Motor neuron (in vitro differentiated cells): ENCODE measurements at places on chromosomes 12 and 14.
A peak's percentile ranks its signal among the peaks of the same experiment; 100 is the strongest.

- no peak for ATAC-seq
Measured at GRCh38 chr12:95124106-95124505, 50.7 kb upstream of the NR2C1 start.

DNA sequence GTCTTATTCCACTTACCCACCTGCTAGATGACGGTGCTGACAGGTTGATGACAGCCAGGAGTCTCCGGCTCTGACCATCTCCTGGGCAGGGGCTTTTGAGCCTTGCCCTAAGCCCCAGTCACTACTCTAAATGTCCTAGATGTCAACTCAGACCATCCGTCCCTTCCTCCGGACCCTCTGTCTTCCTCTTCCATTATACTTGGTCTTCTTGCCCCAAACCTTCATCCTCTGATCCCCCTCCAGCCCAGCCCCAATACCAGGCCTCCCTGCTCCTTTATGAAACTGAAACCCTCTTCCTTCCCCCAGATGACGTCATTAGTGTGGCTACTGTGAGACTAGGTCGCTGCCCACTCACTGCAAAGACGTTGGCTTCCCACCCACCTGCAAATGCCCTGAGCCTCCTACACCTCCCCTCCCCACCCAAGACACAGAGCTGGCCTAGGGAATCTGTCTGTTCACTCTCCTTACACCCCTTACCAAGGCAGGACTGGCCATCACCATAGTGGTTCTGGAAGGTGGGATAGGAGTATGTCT, 10.1 kb downstream of the KRT71 start:
- no peak for ATAC-seq

GRCh38 chr12:49588281-49588680, 17.2 kb downstream of the FAM186B start:
- no peak for ATAC-seq

GRCh38 chr12:49874142-49874897, 29.4 kb downstream of the FAIM2 start:
- ATAC-seq: peak; percentile 91

DNA sequence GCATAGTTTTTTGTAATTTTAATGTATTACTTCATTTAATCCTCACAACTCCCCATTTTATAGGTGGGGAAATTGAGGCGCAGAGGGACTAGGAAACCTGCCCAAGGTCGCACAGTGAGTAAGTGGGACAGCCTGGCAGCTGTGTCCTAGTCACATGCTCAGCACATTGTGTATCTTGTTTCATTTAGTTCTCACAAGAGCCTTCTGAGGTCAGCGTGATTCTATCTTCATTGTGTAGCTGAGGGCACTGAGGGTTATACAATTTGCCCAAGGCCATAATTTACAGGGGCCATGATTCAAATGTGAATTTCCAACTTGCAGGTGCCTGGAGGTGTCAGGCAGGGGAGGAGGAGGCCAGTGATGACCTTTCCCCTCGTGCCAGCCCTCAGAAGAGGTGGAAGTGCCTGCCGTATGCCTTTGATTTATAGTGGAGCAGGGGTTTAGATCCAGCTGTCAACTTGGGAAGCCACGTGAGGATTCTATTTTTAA, 30.3 kb upstream of the SMOC1 start:
- no peak for ATAC-seq

DNA sequence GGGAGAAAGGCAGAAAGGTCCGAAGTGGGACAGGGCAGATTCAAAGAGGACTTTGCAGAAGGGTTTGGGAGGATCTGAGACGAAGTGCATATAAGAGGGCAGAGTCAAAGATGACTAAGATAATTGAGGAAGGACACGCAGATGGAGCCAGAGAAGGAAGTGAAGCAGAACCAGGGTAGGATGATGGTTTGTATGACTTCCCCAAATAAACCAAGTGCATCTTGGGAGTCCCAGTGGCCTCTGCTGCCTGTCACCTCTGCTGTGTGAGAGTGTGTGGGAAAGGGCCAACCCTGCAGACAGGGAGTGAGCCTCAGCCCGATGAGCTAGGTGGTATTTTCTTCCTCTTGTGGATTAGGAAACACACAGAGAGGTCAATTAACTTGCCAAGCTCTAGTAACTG, 36.8 kb downstream of the FLVCR2 start:
- ATAC-seq: peak; percentile 46

GRCh38 chr12:127383281-127383680, 883.7 kb upstream of the TMEM132C start:
- ATAC-seq: no peak

GRCh38 chr12:22562036-22563028, 18.0 kb upstream of the C2CD5 start:
- ATAC-seq: no peak

DNA sequence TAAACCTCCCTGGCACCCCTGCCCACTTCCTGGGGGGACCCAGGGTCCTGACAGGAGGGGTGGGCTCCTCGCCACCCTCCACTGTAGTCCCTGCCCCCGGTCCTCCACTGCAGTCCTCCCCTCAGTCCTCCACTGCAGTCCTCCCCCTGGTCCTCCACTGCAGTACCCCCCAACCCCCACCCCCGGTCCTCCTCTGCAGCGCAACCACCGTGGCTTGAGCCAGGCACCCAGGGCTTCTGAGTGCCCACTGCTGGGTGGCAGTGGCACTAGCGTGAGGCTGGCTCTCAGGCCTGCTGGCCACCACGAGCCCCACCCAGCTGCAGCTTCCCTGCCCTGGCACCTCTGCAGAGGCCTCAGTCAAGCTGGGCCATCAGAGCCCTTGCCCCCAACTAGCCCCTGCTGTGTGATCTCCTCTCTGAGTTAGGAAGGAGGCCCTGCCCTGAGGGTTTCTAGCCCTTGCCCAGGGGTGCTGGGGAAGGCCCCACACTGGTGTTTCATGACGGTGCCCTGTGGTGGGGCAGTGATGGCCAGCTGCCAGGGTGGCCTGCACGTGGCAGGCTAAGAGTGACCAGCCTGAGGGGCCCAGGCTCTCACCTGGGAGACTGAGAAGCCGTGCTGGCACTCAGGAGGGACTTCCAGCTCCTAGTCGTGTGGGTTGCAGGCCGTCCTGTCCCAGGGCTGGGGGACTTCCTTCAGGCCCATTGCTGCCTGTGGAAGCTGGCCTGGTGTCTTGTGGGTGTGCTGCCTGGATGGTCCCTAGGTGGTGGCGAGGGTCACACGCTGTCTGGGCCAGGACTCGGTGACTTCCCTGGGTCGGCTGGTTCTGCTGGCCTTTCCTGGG, 9.7 kb downstream of the CEP170B start:
- no peak for ATAC-seq

DNA sequence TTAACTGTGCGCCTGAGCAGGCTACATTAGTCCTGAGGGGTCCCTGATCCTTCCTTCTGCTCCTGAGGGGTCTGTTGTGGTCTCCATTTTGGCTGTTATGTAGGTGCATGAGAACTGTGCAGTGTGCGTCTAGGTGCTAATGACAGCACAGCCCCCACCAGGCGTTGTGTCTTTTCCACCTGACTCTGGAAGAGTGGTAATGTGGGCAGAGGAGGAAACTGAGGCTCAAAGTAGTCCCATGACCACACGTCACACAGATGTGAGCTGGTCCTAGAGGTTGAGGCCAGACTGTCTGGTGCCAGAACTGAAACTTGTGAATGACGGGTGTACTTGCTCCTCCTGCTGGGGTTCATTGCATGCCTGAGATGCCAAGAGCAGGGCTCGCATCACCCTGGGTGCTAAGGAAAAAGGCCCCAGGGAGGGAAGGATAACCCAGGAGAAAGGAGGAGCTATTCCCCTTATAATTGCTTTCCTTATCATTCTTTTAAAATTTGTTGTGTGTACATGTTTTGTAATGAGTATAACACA, 111.8 kb downstream of the SLC25A47 start:
- ATAC-seq: no peak

- ATAC-seq: no peak
Measured at GRCh38 chr14:106210650-106211049, 684.3 kb downstream of the TMEM121 start.

DNA sequence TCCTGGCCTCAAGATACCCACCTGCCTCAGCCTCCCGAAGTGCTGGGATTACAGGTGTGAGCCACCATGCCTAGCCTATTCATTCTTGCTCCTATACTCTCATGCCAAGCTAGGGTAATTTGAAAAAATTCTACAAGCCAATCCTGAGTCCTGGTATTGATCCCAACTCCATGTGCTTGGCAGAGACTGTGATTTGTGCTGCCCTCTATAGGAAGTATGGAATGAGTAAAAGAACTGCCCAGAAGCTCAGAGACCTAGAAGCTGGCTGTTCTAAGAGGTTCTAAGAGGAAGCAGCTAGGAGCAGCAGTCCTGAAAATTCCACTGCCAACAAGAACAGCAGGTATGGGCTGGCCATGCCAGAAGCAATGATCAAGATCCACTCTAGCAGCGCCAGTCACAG, 402.5 kb downstream of the PCNX1 start:
- no peak for ATAC-seq

DNA sequence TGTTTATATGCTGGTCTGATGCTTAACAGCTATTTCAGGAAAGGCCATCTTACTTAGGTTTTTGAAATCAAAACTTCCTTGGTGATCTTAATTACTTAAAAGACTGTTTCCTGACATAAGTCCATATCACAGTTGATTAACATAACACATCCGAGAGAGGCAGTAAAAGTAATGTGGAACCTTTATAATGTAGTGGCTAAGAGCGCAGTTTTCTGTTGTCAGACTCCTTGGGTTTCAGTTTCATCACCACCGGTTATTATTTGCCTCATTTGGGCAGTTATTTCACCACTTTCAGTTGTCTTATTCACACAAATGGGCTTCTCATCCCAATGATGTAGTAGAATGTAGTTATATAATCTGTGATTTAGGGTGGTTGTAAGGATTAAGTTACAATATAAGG, 30.9 kb downstream of the TBC1D15 start:
- ATAC-seq: no peak

DNA sequence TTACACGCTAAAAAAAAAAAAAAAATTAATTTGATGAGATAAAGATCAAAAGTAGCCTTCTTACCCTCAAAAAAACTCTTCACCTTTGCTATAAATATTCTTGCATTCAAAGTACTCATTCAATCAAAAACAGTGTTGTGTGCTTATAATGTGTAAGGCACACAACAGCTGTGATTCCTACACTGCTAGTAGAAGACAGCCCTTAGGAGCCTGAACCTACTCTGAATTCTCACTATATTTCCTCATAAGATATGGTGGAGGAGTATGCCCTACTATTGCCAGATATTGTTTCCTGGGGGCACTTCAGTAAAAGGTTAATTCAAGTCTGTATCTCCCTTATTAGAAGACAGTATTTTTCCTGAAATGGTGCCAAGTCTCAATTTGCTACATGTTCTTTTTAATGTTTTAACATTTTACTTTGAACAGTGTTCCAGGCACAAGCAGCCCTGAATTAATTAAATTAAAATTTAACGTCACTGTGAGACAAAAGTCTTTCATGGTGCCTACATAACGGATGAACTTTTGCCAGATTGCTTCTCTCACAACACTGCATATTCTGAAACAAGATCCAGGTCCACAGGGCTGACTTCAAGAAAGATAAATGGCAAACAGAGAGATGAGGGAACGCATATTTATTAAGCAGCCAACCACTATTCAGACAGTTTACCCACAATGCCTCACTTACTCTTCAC, 19.3 kb downstream of the PPP2R5E start:
- peak; percentile 24 for ATAC-seq

- no peak for ATAC-seq
Measured at GRCh38 chr12:67826946-67827720, 162.1 kb upstream of the IFNG-AS1 start.

DNA sequence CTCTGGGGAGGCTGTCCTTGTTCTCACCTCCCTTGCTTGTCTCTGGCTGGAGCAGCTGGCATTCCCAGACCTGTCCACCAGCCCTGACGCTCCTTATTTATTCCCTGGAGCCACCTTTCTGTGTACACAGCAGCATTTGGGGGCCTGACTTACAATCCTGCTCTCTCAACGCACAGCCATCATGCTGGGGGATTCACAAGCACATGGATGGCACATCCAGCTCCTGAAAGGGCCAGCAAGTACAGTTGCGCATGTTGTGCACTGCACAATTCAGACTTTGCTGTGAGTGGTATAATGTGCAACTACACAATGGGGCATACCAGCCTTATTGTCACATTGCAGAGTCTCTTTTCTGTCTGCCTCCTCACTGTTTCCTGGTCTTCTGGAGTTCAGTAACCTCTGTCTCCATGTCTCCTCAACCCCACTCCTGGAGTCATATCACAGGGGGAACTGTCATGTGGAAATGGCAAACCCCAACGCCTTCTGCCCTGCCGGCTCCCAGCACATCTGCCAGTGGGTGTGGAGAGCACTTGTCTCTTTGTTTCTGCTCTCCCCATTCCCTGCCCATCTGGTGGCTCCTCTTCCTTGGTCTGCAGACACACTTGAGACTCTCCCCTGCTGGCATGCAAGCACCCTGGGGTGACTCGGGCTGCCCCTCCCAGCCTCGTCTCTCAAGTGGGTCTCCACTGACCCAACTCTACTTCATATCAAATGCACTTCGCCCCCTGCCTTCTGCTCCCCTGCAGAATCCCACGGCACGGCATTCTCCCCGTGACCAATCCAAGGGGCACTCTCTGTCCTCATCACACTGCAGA, 41.2 kb upstream of the MEG3 start:
- ATAC-seq: no peak

- no peak for ATAC-seq
Measured at GRCh38 chr12:4932576-4932975, 22.9 kb downstream of the KCNA1 start.

GRCh38 chr14:78129375-78129774, 40.8 kb upstream of the NRXN3 start:
- ATAC-seq: no peak

GRCh38 chr14:101591121-101591520, 29.8 kb downstream of the DIO3 start:
- no peak for ATAC-seq

DNA sequence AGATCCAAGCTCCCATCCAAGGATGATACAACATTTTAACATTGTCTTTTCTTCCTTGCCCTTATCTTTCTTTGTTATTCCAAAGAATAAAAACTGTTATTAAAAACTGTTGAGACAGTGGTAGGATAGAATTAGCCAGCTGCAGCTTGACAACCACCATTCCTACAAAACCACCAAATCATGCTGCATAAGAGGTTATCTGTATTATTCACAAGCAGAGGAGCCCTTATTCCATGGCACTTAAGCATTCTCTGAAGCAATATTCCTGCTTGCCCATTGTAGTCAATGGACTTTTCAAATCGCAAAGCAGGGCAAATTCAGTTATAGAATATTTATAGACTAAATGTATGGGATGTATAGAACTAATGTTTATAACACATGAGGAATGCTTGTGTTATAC, 3.4 kb downstream of the ABCD2 start:
- ATAC-seq: no peak

DNA sequence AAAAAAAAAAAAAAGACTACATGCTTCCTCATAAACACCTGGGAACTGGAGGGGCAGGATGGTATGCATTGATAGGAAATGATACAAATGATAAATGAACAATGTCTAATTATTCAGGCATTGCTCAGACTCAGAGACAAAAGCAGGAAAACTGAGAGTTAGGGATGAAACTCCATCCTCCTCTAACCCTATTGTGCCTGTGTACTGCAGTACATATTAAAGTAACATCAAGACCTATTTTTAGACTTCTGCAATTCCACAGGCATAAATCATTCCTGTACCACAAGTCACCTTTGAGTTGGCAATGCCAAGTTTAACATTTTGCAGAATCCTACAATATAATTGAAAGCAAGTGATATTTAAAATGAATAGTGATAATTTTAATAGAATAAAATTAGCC, 156.5 kb upstream of the USP15 start:
- no peak for ATAC-seq

- ATAC-seq: no peak
Measured at GRCh38 chr12:88501972-88502938, 78.0 kb downstream of the KITLG start.

- ATAC-seq: no peak
Measured at GRCh38 chr12:121789233-121789781, 4.2 kb downstream of the RHOF start.
